ENCODE measurements at places on chromosomes 11 and 22.

DNA sequence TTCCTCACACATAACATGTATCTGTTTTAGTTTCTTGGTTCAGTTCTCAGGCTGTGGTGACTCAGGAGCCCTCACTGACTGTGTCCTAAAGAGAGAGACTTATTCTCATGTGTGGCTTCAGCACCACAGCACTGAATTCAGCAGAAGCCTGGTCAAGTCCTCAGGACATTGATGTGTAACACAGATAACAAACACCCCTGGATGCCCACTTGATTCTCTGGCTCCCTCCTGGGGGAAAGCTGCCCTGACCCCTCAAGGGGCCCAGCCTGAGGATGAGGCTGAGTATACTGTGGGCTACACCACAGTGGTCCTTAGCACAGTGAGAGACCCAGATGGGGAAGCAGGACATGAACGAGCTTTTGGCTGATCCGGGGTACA is 87.2 kb upstream of the VPREB1 start:
- no peak for DNase-seq

DNA sequence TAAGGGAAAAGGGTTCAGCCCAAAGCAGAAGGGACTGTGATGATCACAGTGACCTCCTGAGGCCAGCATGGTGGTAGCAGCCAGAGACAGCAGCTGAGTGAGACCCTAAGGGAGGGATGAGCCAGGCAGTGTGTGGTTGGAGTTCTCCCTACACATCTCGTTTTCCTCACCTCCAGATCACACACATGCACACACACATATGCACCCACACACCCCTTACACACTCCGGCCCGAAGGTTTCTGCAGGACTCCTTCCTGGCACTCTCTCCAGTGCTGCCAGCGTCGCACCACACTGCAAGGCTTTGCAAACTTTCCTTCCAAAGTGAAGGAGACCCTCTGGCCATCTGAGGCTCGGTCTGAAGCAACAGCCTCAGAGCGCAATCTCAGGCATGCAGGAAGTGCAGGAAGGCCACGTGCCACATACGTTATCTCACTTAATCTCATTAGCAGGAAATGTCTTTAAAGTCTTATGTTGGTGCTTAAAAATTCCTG is 26.9 kb upstream of the TP53I11 start:
- no peak for DNase-seq

DNA sequence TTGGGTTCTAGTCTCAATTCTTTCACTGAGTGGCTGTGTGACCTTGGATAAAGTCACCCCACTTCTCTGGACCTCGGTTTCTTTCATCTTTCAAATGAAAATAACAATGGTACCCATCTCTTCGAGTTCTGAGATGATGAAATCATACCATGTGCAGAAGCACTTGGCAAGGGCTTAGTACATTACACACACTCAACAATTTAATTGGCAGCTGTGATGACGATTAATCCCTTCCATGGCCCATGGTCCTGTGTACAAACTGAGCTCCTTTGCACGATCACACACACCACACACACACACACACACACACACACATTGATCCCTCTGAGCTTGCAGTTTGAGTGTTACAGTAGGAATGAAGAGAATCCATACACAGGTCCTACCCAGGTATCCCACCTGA is 103.4 kb upstream of the ASPHD2 start:
- DNase-seq, result no peak

DNA sequence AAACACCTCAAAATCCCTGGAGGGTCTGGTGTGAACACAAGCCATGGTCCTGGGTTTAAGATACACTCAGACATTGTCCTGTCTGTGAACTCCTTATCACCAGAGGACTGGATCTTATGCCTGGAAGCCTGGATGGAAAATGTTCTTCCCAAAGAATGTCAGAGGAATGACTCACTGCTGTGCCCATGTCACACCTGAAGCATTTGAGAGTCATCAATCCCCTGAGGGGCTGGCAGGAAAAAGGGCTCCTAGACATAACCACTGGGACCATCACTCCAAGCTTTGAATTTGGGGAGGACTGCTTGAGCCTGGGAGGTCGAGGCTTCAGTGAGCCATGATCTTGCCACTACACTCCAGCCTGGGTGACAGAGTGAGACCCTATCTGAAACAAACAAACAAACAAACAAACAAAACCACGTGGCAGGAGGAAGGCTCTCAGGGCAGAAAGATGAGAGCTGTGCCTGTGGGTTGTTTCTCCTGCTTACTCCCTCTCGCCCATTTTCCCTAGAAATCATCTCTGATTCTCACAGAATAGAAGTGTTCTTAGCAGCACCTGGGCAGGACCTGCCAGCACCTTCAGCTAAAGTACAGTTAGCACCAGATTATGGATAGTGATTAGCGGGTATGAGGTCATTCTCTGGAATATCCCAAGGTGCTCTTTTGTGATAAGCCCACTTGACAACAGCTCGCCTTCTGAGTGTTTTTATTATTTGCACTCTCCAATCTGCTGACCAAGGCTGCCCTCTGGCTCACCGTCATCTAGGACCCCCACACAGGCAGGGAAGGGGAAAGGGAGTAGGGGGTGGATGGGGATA is 11.9 kb upstream of the PRG2 start:
- no peak for DNase-seq

DNA sequence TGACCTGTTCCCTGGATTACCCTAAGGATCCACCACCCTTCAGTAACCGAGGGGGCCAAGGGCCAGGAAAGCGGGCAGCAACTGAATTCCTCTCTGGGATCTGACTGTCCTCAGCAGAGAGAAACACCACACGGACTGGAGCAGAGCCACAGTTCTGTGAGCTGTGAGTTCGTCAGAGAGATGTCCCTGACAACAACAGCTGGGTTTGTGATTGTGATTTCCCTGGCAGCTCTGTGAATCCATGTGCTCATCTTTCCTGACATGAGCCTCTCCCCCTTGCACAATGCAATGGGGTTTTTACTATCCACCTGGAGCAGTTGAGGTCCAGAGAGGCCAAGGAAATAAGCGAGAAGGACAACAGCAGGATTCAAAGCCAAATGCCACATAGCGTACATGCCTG is 69.4 kb upstream of the AMPD3 start:
- DNase-seq, result no peak

GRCh38 chr11:79237091-79237490 is 203.7 kb downstream of the TENM4 start:
- DNase-seq, result no peak

GRCh38 chr11:12241971-12242672 is 131.7 kb downstream of the MICAL2 start:
- peak; percentile 46 for DNase-seq

DNA sequence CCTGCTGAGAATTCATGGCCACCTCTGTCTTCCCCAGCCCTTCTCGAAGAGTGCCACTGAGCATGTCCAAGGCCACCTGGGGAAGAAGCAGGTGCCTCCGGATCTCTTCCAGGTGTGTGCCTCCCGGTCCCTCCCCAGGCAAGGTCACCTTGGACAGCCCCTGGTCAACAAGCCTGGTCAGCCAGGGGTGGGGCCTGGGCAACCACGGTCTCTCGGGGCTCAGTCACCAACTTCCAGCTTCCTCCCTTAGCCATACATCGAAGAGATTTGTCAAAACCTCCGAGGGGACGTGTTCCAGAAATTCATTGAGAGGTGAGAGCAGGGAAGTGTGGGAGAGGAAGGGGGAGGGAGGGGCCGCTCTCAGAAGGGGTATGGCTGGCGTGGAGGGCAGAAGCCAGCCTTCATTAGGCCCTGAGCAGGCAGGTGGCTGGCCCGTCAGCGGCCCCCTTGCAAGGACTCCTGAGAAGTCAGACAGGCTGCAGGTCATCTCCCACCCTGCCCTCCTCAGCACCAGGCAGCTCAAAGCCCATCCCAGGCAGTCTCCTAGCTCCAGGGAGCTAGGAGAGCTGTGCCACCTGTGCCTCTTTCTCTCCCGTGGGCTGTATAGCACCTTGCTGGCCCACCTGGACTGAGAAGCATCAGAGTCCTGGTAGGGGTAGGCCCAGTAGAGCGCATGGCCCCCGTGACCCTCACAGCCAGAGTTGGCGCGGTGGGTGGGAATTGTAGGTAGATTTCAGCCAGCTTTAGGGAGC is 9.3 kb upstream of the ANKRD13D start:
- no peak for DNase-seq

DNA sequence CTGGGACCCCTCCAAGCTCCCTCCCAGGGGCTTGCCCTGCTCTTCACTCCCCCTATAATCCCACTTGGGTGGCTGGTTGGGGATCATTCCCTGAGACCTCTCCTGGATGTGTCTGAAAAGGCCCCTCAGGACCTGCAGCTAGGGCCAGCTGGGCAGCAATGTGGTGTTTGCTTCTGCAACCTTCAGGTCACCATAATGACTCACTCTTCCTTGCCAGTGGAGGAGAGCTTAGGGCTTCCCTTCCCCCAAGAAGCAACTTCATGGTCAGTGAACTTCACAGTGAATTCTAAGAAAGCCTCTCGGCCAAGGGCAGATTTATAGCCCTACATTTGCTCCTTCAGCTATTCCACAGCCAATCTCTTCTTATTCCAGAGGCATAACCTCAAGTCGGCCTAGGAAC is 45.1 kb upstream of the TSPAN18 start:
- no peak for DNase-seq

DNA sequence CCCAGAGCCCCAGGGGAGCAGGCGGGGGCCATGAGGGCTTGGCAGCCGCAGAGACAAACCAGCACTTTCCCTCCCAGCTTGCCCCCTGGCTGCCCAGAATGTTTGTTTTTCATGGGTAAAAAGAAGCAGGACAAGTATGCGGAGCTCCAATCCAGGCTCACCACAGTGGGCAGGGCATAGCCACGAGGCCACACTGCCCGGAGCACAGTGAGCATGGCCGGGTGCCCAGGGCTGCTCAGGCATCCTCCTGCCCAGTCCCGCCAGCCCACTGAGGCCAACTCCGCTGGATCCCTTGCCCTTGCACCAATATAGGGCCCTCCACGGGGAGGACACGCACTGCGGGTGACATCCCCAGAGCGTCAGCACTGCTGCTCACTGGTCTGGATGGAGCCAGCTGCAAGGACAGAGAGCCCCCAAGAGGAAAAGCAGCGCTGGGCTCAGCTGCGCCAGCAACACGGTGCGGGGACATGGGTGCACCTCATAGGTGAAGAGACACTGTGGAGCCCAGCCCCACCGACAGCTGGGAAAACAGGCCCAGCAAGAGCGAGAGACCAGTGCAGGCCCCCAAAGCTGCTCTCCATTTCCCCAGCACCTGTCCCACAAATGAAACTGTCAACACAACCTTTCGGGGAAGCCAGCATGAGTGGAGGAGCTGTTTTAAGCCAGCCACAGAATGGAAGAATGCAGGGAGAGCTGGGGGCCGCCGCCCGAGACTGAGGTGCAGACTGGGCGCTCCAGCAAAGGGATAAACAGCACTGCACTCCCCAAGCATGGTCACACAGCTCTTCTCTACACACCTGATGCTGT is 24.8 kb downstream of the ARVCF start:
- DNase-seq, result no peak

DNA sequence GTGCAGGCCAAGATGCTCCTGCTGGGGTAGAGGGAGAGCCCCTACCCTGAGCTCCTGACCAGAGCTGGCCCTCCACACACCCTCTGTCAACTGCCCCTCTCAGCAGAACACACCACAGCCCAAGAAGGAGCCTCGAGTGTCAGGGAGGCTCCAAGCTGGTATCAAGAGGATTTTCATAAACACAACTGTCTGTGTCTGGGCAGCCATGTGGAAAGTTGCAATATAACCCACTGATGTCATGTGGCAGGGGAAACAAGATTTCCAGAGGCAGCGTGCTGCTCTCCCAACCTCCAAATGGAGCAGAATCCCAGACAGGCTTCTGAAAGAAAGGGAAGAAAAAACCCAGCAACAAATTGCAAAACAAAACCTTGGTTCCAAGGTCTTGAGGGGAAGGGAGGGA is 569.9 kb downstream of the BUD13 start:
- DNase-seq, result no peak

GRCh38 chr22:26534171-26534855 is 22.0 kb upstream of the TFIP11 start:
- no peak for DNase-seq

DNA sequence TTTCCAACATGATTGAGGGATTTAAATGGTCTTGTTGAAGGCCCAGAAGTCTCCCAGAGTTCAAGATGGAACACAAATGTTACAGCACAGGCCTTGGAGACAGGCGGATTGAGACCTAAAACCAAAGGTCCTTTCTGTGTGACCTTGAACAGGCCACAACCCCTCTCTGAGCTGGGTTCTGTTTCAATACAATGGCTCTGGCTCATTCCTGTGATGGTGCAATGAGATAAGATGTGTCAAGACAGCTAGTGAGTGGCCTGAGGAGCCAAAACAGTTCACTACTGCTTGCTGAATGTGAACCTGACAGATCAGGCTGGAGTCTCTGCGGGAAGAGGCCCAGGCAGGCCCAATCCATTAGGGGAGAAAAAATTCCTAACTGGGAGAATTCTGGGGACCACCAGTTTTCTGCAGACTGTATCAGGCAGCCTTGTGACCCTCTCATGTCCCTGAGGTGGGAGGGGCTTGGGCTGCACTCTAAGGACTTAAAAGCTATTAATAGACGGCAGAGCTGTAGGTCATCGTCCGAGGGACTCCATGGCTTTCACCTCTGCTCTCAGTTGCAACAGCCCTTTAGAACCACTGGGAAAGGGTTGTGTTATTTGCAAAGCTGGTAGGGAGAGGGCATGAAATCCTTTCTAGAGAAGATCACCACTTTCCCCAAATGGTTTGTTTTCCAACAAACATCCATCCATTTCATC is 126.1 kb upstream of the TEAD1 start:
- no peak for DNase-seq

DNA sequence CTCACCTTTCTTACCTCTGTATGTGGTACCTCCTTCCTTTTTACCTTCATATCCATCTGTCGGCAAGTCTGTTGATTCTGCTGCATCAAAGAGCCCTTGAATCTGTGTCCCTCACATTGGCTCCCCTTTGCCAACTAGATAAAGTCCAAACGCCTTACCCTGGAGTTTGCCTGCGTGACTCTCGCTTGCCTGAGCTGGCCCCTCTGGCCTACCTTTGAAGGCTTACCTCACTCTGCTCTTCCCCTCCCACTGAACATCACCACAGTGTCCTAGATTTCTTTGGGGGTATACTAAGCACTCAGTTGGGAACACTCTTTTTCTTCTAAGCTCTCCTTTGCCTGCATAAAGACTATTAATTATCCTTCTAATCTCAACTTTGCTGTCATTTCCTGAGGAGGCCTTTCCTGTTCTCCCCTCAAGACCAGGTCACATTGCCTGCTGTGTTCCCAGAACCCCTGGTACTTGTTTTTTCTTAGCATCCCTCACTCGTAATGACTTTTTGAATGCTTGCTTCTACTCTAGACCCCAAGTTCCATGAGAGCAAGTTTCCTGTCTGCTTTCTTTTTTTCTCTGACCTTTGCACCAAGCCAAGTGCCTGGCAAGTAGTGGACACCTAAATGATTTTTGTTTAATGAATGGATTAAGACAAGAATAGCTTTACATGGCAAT is 67.8 kb upstream of the ADORA2A start:
- DNase-seq, result no peak

GRCh38 chr22:31350410-31350863 is 4.3 kb upstream of the PATZ1 start:
- no peak for DNase-seq

DNA sequence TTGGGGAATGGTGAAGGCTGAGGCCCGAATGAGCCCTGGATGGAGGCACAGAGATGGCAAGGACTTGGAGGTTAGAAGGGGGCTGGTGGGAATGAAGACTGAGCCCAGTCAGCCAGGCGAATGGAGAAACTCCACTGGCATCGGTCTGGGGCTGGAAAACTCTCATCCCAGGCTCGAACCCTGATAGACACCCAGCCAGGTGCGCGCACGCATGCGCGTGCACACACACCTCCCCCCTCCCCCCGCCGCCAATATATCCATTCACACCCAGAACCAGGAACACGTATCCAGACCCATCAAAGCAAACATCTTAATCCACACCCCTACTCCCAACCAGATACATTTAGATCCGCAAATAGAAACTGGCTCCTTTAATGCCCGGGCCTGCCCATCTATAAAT is 139.3 kb downstream of the CEP164 start:
- DNase-seq, result no peak

- DNase-seq, result no peak
These were observed 115.9 kb upstream of the GRK3 start for GRCh38 chr22:25448435-25449051.

Measured in activated T-cell treated with anti-CD3 and anti-CD28 coated beads, Interleukin-2, amount 50 U/mL, for 48 hours (primary cell).